ENCODE measurements at places on chromosomes 3 and 15.

DNA sequence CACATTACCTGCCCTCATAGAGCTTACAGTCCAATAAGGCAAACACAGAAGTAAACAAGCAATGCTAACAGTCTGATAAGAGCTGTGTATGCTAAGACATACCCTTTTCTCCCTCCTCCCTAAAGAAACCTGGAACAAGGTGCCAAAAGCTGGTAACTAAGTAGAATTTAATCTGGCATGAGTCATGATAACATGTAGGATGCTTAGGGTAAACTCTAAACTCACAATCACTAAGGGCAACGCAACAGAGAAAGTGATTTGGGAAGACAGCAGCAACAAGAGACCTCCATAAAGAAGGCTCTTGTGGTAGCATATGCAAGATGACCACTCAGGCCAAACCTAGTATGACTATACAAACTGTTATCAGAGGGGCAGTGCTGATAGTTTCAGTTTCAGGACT, 55.5 kb downstream of the MYO1E start:
- H3K27ac ChIP-seq, result no peak overlapping the region
- H3K4me1 ChIP-seq, result peaks cover 5% of the 10 kb centered on the region
- no peak overlapping the region for H3K4me3 ChIP-seq

DNA sequence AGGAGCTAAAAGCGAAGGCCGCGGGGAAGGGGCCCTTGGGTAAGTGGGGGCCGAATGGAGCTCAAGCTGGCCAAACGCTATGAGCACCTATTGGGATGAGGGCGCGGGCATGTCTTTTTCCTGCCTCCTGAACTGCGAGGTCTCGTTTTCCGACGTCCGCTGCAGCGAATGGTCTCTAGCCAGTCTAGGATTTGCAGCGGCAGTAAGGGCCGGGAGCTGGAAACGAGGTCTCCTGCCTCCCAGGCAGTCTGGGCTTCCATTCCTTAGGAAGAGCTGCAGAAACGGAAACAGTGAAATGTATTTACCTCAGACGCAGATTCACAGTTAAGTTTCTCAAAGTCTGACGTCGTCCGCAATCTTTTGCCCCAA, 517 bp downstream of the TMA7 start:
- peaks cover 34% of the 10 kb centered on the region for H3K4me1 ChIP-seq
- no peak for DNase-seq
- H3K27me3 ChIP-seq, result no peaks in the 10 kb centered on the region
- H3K4me3 ChIP-seq, result peak overlapping the region; percentile 90
- peaks cover 32% of the 10 kb centered on the region for H3K36me3 ChIP-seq

DNA sequence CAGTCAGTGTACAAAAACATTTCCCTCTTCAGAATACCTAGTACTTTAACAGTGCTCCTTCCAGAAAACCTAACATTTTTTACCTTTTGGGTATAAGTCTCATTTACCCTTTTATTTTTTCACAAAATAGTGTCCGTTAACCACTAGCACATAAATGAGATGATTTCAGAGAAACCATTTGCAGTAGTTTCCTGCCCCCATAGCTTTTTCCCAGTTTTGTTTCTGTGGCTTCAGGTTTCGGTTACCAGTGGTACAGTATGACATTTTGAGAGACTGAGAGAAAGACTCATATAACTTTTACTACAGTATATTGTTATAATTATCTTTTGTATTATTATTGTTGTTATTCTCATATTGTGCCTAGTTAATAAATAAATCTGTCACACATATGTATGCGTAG, 6.2 kb upstream of the RBMS3 start:
- no peaks in the 10 kb centered on the region for H3K36me3 ChIP-seq
- H3K4me1 ChIP-seq, result peaks cover 4% of the 10 kb centered on the region
- H3K27ac ChIP-seq, result no peak overlapping the region

DNA sequence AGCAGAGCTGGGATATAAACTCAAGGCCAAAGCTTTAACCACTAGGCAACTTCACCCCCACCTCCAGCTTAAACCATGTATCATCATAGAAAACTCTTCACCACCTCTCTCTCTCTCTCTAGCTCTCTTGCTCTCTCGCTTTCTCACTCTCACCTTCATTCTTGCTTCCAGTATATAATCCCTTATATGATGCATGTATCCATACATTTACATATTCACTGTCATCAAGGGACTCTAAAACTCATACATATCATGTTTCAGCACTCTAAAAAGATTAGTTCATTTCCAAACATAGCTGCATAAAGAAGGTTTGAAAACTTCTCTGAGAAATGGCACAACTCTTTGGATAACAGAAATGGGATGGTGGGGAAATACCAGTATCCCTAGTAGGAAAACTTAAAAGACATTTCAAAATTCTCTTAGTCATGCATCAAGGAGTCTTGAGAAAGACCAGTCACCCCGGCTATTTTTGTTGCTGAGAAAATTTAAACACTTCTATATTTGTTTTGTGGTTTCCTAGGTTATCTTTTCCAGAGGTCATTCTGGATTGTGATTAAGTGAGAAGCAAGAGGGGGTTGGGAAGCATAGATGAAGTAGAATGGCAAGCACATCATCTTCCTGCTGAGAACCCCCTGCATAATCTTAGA, 447.8 kb upstream of the THBS1 start:
- no peaks in the 10 kb centered on the region for H3K36me3 ChIP-seq
- no peak overlapping the region for H3K27ac ChIP-seq
- DNase-seq, result no peak
- no peak overlapping the region for H3K4me3 ChIP-seq

DNA sequence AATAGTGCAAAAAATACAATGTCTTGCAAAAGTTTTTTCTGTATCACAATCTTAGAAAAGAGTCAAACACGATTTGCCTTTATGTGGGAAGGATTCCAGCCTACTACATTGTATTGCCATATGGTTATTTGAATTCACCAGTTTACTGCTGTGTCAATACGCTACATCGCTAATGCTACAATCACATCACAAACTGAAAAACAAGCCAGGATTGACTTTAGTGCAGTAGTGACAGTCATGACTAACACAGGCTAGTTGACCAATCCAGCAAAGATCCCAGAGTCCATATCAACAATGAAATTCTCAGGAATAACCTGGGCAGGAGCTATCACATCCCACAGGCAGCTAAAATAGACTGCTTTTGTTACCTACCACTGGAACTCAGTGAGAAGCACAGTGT, 67.0 kb downstream of the IL12A start:
- H3K36me3 ChIP-seq, result no peaks in the 10 kb centered on the region
- H3K4me3 ChIP-seq, result no peak overlapping the region
- no peak for DNase-seq
- no peaks in the 10 kb centered on the region for H3K4me1 ChIP-seq

DNA sequence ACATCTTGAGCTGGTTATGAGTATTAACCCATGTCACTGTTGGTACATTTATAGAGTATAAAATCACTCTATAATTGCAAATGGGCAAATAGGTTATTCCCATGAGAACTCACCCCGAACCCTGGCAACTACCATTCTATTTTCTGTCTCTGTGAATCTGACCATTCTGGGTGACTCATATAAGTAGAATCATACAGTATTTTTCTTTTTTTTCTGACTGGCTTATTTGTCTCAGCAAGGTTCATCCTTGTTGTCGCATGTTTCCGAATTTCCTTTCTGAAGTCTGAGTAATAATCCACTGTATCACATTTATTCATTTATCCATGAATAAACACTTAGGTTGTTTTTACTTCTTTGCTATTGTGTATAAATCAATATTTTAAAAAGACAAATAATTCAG, 59.9 kb upstream of the CHRM5 start:
- peaks cover 2% of the 10 kb centered on the region for H3K4me1 ChIP-seq
- H3K36me3 ChIP-seq, result no peaks in the 10 kb centered on the region
- no peaks in the 10 kb centered on the region for H3K27me3 ChIP-seq
- no peak for DNase-seq
- H3K4me3 ChIP-seq, result no peak overlapping the region
- H3K27ac ChIP-seq, result no peak overlapping the region

DNA sequence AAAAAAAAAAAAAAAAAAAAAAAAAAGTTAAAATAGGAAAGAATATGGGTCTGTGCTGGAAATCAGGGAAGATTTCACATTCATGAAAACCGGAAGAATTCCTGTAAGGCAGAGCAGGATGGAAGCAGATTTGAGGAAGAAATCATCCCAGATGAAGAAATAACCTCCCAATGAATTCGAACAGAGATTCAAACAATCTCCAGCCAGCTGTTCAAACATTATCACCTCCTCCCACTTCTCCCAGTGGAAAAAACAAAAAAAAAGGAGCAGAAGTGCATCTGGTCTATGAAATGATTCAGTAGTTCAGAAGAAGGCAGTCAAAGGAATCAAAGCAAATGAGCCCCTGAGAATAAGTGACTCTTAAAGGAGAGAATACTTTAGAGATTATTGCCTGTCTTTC, 33.1 kb downstream of the CP start:
- DNase-seq, result no peak
- no peaks in the 10 kb centered on the region for H3K4me1 ChIP-seq
- H3K27me3 ChIP-seq, result no peaks in the 10 kb centered on the region
- H3K27ac ChIP-seq, result no peak overlapping the region

Measured in activated CD4-positive, alpha-beta memory T cell treated with anti-CD3 and anti-CD28 coated beads for 36 hours (primary cell).